ENCODE measurements at places on chromosomes 6 and 20.

- DNase-seq, result no peak
Observed at GRCh38 chr6:5667737-5668136, 339.0 kb downstream of the NRN1 start.

DNA sequence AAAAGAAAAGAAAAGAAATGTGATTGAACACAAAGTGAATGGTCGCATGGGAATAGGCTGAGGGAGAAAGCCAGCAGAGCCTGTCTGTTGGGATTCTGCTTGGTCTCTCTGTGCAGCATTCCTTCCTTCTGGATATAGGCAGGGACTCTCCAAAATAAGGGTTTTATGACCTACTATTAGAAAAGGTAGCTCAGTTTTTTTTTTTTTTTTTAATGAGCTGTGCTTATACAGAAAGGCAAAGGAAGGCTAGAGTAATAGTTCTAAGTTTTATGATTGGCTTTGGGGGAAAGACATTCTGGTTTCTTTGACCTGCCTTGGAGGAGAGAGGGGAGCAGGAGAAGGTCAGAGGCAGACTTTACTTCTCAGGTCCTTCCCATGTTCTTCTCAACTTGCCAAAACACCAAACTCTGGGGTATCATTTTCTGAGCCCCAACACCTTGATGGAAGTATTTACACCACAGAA lies 18.8 kb upstream of the IER3 start:
- no peak for DNase-seq

- peak; percentile 93 for DNase-seq
Observed at GRCh38 chr6:78909391-78909790, 42.0 kb downstream of the IRAK1BP1 start.

DNA sequence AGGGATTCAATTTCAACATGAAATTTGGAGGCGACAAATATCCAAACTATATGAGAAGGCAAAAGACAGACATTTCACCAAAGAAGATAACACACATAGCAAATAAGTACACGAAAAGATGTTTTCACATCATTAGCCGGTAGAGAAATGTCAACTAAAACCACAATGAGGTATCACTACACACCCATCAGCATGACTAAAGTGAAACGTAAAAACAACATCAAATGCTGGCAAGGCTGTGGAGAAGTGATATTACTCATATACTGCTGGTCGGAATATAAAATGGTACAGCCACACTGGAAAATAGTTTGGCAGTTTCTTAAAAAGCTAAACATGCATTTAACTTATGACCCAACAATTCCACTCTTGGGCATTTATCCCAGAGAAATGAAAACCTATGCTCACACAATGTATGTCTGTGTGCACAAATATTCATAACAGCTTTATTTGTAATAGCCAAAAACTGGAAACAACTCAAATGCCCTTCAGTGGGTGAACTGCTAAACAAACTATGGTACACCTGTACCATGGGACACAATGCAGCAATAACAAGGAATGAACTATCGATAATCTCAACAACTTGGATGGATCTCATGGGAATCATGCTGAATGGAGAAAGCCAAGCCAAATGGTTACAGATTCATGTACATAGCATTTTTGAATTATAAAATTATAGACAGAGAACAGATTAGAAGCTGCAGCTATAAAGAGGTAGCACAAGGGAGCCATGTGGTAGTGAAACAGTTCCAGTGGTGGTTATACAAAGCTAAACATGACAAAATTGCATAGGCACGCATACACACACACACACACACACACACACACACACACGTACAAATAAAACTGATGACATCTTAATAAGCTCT lies 8.6 kb downstream of the ADAT2 start:
- DNase-seq, result peak; percentile 59

DNA sequence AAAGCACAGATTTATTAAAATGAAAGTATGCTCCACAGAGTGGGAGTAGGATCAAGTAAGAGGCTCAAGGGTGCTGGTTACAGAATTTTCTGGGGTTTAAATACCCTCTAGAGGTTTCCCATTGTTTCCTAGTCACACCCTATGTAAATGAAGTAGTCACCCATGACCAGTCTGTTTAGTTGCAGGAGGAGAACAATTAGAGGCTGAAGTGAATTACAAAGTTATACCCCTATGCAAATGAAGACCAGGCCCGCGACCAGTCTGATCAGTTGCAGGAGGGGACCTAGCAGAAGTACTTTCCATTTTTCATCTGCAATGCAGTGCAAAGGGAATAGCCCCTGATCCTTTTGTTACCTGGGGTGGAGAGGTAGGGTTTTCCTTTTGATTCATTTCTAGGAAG lies 11.8 kb upstream of the FILIP1 start:
- no peak for DNase-seq

GRCh38 chr6:152716322-152716721 lies 18.6 kb downstream of the MYCT1 start:
- no peak for DNase-seq

GRCh38 chr20:60851826-60852704 lies 400.0 kb upstream of the CDH4 start:
- no peak for DNase-seq

All from fibroblast of gingiva (primary cell).